Inflammatory macrophage (primary cell): ENCODE measurements at places on chromosomes 5 and 9.

- peak; percentile 76 for DNase-seq
Observed at GRCh38 chr9:136697821-136698526, 10.7 kb upstream of the AGPAT2 start.

DNA sequence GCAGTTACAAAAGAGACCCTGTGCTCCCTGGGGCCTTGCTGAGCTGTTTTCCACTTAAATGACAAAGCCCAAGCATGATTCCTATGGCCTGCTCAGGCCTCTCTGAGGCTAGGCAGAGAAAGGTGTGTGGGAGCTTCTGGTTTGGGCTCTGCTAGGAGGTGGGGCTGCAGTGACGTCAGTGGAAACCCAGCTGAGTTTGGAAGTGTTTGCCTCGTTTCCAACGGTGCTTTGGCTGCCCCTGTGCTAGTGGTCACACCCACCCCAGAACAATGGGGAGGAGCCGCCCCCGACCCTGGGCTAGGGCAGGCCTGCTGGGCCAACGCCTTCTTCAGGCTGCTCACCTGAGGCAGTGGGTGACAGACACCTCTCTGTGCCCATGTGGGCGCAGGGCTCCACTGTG lies 10.4 kb downstream of the ANGPTL2 start:
- no peak for DNase-seq

DNA sequence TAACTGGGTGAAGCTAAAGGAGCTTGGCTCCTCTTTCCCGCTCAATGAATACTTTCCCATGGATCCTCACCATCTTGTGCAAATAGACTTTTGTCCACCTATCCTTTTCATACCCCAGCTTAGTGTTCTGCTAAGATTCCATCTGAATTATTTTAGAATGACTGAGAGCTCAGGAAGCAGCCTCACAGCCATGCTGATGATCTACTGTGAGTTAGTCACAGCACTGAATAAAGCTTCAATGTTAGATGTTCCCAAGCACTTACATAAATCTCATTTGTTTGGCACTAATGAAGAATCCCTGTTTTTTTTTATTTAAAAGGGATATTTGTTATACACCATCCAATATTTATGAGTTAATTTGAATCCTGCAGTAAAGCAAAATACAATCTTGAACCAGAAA lies 317.6 kb upstream of the TRPC7 start:
- DNase-seq = no peak

DNA sequence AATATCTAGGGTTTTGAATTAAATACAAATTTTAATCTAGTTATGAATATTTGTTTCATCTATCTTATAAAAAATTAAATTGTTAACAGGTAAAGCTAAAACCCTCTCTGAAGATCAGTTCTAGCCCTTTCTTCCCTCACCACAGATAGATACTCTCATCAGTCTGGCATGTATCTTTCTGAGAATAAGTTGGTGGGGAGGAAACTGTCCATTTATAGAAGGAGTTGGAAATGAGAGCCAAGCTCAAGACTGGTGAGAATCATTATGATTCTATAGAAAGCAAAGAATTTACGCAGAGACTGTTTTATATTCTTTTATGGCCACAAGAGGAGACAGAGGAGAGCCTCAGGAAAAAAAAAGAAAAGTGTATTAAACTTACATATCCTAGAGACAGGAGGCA lies 59.0 kb downstream of the STARD4 start:
- DNase-seq = no peak

DNA sequence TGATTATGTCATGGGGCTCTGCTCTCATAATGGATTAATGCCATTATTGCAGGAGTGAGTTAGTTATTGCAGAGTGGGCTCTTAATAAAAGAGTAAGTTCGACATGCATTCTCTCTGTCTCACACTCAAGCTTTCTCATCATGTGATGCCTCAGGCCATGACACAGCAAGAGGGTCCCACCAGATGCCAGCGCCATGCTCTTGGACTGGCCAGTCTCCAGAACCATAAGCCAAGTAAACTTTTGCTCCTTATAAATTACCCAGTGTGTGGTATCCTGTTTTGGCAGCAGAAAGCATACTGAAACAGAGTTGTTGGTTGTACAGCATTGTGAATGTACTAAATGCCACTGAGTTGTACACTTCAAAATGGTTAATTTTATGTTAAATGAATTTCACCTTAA lies 138.1 kb downstream of the MYO10 start:
- DNase-seq = no peak

- DNase-seq = no peak
Observed at GRCh38 chr5:104016646-104017045, 454.1 kb upstream of the NUDT12 start.

- peak; percentile 55 for DNase-seq
Observed at GRCh38 chr9:21096172-21096900, 18.6 kb upstream of the IFNB1 start.
